ENCODE measurements at places on chromosomes 2 and 18. TPM values are rescaled to one million over a fixed set of nuclear protein-coding genes. Genes with fewer than 3 reads are reported as not detected.

DNA sequence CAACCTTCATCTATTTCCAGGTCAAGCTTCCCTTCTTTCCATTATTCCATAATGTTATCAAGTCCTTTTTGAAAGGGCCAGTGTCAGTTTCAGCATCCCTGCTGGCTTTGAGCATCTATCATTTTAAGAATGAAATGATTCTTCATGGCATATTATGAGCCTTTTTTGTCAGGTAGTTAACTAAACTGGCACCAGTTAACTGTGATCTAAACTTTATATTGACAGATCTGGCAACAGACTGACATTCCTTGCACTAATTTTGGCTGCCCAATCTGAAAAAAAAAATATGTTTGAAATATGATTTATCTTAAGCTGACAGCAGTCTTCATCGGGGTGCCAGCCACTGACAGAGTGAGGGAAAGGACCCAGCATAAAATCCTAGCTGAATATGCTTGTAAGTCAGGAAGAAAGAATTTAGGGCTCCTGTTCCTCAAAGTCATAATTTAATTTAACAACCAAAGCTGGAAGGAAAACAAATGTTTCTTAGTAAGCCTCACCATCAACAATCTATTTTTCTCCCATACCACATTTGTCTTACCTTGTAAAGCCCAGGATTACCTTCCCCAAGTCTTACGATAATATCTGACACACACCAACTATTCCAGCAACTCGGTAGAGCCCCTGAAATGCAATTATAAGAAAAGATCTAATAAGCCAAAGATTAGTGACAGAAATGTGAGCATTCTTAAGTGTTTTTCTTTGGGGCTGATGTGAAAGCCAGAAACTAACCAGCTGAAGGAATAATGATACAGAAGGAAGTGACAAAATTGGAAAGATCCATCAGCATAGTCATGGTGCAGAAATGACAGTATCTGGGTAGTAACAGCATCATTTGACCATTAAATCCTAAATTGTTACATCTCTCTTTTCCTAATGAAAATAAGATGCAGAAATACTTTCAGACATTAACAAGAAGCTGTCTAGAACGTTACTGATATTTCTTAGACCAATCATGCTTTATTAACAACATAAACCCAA lies 228.1 kb downstream of the RBM43 start:
- H3K4me3 ChIP-seq: no peak overlapping the region
- H3K27ac ChIP-seq: no peak overlapping the region
- peaks cover 5% of the 10 kb centered on the region for H3K4me1 ChIP-seq
- peaks cover 2% of the 10 kb centered on the region for H3K36me3 ChIP-seq
- no peaks in the 10 kb centered on the region for H3K27me3 ChIP-seq

- DNase-seq: no peak
- peaks cover 10% of the 10 kb centered on the region for H3K36me3 ChIP-seq
- H3K4me1 ChIP-seq: peaks cover 35% of the 10 kb centered on the region
Measured at GRCh38 chr18:32091325-32091723, 350 bp upstream of the RNF138 start.

SIX2 gene
- not detected for total RNA-seq

- no peaks in the 10 kb centered on the region for H3K36me3 ChIP-seq
- no peak for DNase-seq
- H3K27me3 ChIP-seq: no peaks in the 10 kb centered on the region
Measured at GRCh38 chr2:37635504-37636380, 35.7 kb downstream of the CDC42EP3 start.

SERPINB7 gene
- not detected for total RNA-seq

DNA sequence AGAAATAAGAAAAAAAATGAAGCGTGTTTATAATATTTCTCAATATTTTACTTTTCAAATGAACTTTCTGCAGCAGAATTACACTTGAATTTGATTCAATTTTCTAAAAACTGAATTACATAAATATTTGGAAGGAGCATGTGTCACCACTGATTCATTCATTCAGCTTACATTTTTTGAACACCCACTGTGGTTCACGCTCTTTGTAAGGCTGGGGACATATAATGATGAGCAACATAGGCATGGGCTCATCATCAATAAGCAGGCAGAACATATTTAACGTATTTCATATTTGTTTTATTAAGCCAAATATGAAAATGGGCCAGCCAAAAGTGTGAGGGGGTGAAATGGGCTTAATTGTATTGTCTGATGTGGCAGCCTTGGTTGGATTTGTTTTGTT lies 209.1 kb downstream of the CTNNA2 start:
- H3K27ac ChIP-seq: no peak overlapping the region
- DNase-seq: no peak
- H3K36me3 ChIP-seq: no peaks in the 10 kb centered on the region
- H3K4me1 ChIP-seq: no peaks in the 10 kb centered on the region
- no peaks in the 10 kb centered on the region for H3K27me3 ChIP-seq
- no peak overlapping the region for H3K4me3 ChIP-seq

- H3K27ac ChIP-seq: peak overlapping the region; percentile 59
- no peak overlapping the region for H3K4me3 ChIP-seq
- H3K4me1 ChIP-seq: peaks cover 18% of the 10 kb centered on the region
- DNase-seq: no peak
Measured at GRCh38 chr2:43276962-43277391, 50.6 kb upstream of the ZFP36L2 start.

GRCh38 chr2:15311201-15311907 lies 249.8 kb downstream of the NBAS start:
- no peaks in the 10 kb centered on the region for H3K27me3 ChIP-seq
- no peak for DNase-seq
- H3K4me3 ChIP-seq: no peak overlapping the region
- H3K36me3 ChIP-seq: peaks cover 9% of the 10 kb centered on the region
- H3K4me1 ChIP-seq: no peaks in the 10 kb centered on the region

DNA sequence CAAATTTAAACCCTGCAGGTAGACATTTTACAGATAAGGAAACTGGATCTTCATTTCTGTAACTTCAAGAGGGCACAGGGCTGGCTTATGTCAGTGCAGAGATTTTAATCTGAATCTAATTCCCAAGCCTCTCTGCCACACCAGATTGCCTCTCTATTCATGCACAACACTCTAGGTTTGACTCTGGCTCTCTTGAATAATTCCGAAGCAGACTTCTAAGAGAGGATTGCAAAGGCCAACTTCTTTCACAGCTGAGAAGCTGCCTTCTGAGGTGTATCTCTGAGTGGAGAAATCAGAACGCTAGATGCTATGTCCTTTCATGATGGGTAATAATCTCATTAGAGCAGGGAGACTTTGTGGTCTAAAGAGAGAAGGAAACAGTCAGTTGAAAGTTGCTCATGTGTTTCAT lies 20.1 kb upstream of the MGAT5 start:
- H3K4me1 ChIP-seq: no peaks in the 10 kb centered on the region
- no peak overlapping the region for H3K27ac ChIP-seq
- peaks cover 7% of the 10 kb centered on the region for H3K36me3 ChIP-seq
- DNase-seq: no peak
- H3K27me3 ChIP-seq: no peaks in the 10 kb centered on the region
- H3K4me3 ChIP-seq: no peak overlapping the region

TTC39C gene
- 23.5 TPM for total RNA-seq

DNA sequence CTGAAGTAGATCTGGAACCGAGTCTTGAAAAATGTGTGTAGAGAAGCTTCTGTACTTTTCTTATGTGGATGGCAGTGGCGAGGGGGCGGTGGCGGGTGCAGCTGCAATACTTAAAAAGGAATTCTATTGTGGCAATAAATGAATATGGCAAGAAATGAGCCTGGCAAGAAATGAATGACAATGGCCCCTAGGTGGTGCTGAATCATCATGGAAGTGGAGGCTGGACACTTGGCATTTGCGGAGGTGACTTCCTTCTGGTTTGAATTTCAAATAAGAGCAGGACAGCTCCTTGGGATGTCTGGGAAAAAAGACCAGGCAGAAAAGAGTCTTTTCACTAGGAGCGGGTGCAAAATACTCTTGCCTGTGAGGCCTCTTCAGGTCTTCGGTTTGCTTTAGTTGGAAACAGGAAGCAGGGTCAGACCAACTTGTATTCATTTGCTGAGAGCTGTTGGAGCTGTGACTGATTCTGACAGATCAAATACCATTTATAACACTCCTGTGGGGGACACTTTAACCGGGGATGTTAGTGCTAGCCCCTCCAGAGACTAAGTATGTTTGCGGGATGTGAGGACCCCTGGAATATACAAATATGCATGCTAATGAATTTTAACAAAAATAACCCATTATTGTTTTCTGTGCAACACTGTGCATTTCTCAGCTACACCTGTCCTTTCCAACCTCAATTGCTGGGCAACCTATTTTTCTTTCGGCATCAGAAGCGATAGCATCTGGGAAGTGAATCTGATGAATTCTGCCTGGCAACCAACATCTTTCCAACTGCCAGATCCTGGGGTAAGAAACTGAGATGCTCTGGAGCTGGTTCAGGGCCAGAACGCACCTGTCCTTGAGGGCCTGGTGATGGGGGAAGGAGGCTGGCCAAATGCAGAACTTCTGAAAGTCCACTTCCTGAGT lies 35.4 kb downstream of the FASTKD2 start:
- peak; percentile 59 for DNase-seq
- H3K27me3 ChIP-seq: peaks cover 5% of the 10 kb centered on the region
- peak overlapping the region; percentile 9 for H3K4me3 ChIP-seq
- peaks cover 26% of the 10 kb centered on the region for H3K4me1 ChIP-seq
- H3K36me3 ChIP-seq: peaks cover 3% of the 10 kb centered on the region
- peak overlapping the region; percentile 16 for H3K27ac ChIP-seq

- H3K36me3 ChIP-seq: no peaks in the 10 kb centered on the region
- no peak for DNase-seq
- H3K27ac ChIP-seq: peak overlapping the region; percentile 14
- no peak overlapping the region for H3K4me3 ChIP-seq
- H3K4me1 ChIP-seq: no peaks in the 10 kb centered on the region
- no peaks in the 10 kb centered on the region for H3K27me3 ChIP-seq
Measured at GRCh38 chr18:29226213-29226612, 1049.3 kb upstream of the CDH2 start.

THADA gene
- 33.7 TPM for total RNA-seq

DNA sequence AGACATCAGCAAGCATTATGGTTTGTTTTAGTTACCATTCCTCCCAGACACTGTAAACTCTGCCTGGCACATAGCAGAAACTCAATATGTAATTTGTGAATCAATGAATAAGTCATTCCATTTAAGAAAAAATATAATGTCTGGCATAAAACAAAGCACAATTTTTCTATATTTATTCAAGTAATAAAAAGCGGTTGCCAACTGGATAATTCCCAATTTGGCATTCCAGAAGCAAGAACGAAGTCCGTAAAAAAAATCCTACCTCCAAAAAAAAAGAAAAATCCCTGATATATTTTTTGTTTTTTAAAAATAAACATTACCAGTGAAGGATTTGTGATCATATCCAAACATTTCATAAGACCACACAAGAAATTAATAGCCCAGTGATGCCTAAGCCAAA lies 351.3 kb upstream of the LRRTM4 start:
- no peaks in the 10 kb centered on the region for H3K27me3 ChIP-seq
- H3K36me3 ChIP-seq: no peaks in the 10 kb centered on the region
- H3K27ac ChIP-seq: no peak overlapping the region
- H3K4me1 ChIP-seq: no peaks in the 10 kb centered on the region

- no peak within 1 kb of the TSS for H3K27ac ChIP-seq
- peaks cover 58% of the 10 kb centered on the region for H3K27me3 ChIP-seq
- DNase-seq: peak; percentile 74
- peaks cover 24% of the 10 kb centered on the region for H3K4me1 ChIP-seq
- peak within 1 kb of the TSS; percentile 89 for H3K4me3 ChIP-seq
Measured at GRCh38 chr2:153871231-153872221, at the start of gene GALNT13. Gene GALNT13 (plus strand): TSS chr2:153871922.

IL1F10 gene
- total RNA-seq: not detected

GRCh38 chr2:27884601-27885000 lies 5.6 kb downstream of the RBKS start:
- H3K4me1 ChIP-seq: peaks cover 2% of the 10 kb centered on the region
- H3K27ac ChIP-seq: no peak overlapping the region
- H3K36me3 ChIP-seq: no peaks in the 10 kb centered on the region
- H3K27me3 ChIP-seq: no peaks in the 10 kb centered on the region
- no peak for DNase-seq

DNA sequence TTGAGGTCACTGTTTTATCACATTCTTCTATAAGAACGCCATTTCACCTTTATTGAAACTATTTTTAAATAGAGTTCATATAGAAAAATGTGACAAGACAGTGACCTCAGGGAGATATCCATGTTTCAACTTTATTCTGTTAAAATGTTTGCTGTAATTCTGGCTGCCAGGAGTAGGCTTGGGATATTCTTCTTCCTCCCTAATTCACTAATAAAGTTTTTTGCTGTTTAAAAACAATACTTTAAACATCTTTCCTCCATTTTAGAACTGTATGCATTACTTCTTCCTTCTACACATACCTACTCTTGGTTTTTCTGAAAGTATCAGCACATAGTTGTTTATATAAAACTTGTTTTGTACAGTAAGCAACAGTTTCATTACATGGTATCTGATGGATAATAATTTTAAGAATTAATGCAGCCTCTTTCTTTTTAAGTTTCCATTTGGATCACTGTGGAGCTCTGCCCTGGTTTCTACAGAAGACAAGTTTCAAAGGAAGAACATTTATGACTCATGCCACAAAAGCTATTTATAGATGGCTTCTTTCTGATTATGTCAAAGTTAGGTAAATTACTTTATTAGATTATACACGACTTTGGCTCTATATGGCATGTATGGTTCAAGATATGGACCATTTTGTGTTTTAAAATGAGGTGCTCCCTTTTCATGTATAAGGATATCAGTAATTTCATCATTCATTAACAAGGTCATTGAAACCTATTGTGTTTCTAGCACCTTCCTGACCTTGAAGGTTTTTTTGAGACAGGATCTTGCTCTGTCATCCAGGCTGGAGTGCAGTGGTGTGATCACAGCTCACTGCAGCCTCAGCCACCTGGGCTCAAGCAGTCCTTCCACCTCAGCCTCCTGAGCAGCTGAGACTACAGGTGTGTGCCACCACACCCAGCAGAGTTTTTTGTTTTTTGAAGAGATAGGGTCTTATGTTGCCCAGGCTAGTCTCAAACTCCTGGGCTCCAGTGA lies 7.2 kb downstream of the CPSF3 start:
- H3K4me1 ChIP-seq: no peaks in the 10 kb centered on the region
- H3K27ac ChIP-seq: no peak overlapping the region
- peaks cover 19% of the 10 kb centered on the region for H3K36me3 ChIP-seq
- H3K27me3 ChIP-seq: no peaks in the 10 kb centered on the region
- DNase-seq: no peak

MITD1 gene
- total RNA-seq: 31.7 TPM

NPAS2 gene
- total RNA-seq: 2.6 TPM

DNA sequence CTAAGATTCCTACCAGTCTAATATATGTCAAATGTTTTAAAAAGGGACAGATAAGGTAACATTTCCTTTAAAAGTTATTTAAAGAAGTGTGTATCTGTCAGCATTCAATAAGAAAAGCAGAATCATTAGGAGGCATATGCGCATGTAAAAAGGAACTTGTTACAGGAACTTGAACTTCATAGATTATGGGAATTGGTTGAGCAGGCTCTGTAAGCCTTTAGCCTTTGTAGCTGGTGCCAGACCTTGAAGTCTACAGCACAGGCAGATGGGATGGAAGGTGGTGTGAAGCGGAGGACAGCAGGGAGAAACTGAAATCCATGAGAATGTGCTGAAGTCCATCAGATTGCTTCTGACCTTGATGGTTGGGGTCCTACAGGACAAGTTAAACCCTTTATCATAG lies 138.3 kb upstream of the ST6GAL2 start:
- H3K36me3 ChIP-seq: peaks cover 2% of the 10 kb centered on the region
- no peak overlapping the region for H3K27ac ChIP-seq
- H3K4me3 ChIP-seq: no peak overlapping the region
- no peaks in the 10 kb centered on the region for H3K4me1 ChIP-seq
- no peaks in the 10 kb centered on the region for H3K27me3 ChIP-seq

ATG9A gene
- 42.0 TPM for total RNA-seq
